ENCODE measurements at places on chromosomes 3 and 15.

DNA sequence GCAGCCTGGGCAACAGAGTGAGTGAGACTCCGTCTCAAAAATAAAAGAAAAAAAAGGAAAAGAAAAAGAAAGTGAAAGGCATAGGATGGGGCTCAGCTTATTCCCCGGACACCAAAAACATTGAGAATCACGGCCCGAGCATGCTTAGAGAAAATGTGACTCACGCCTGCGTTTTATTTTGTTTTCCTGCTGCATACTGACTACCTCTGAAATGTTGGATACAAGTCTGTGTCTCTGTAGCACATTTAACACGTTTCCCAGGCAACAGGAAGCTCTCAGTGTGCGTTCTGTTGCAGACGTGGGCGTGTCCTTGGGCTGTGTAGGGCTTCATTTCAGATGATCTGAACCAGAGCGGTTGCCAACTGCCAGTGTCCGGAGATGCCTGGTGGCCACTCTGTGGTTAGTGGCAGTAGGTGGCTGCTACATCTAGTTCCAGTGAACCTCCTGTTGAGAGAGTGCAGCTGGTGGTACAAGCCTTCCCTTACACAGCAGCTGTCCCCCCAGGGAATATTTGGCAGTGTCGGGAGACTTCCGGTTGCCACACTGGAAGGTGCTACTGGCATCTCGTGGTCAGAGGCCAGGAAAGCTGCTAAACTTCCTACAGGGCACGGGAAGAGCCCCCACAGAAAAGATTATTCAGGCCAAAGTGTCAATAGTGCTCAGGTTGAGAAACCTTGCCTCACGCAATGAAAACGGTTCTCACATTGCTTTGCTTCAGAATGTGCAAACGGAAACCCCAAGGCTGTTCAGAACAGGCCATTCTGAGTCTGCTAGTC, 3.0 kb downstream of the SLC51A start:
- DNase-seq = peak; percentile 36

- DNase-seq = no peak
Measured at GRCh38 chr3:42442640-42443039, 32.2 kb upstream of the LYZL4 start.

DNA sequence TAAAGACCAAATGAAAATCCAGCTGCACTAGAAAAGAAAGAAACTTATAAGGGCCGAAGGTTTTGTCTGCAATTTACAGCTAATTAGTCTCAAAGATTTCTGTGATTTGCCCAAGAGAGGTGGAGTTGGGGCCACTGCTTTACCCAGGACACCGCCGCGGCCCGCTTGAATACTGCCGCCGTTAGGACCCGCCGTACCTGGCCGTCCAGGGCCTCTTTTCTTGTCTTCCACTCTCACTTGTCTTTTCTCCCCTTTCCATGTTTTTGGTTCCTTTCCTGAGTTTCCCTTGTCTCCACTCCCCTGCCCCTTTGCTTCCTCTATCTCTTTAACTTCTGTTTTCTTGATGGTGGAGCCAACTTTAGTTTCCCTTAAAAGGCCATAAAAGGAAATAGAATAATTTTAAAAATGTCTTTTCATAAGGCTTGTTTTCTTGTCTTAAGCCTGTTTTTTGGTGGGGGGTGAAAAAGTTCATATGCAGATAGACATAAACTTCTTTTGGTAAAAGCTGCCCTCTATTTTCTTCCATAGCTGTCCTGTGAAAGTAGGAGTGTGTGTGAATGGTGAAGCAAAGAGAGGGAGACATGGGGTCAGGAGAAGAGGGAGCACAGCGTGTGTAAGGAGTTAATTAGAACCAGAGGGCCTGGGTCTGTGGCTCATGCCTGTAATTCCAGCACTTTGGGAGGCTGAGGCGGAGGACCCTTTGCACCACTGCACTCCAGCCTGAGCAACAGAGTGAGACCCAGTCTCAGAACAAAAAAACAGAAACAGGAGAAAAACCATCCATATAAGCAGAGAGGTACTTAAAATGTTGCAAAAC, 16.0 kb upstream of the CCNL1 start:
- no peak for DNase-seq

DNA sequence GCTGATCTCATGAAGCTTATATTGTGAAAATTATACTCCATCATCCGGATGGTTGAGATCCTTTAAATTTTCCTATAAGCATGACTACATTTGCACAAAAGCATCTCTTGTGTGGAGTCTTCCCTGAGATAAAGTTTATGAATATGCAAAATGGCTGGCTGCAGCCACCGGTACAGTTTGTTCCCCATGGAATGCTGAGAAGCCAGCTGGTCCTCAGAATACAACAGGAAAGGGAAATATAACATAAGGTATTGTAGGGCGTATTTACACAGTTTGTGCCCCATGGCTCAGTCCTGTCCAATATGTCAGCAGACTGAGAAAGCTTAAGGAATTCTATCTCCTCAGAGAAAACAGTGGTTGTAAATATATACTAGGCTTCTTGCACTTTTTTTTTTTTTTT, 468.6 kb downstream of the CNTN6 start:
- no peak for DNase-seq

- DNase-seq = no peak
Measured at GRCh38 chr3:148998715-148999423, 7.5 kb downstream of the GYG1 start.

GRCh38 chr15:57534281-57534680, 57.4 kb upstream of the MYZAP start:
- no peak for DNase-seq
